ENCODE measurements at places on chromosomes 13 and 19.

DNA sequence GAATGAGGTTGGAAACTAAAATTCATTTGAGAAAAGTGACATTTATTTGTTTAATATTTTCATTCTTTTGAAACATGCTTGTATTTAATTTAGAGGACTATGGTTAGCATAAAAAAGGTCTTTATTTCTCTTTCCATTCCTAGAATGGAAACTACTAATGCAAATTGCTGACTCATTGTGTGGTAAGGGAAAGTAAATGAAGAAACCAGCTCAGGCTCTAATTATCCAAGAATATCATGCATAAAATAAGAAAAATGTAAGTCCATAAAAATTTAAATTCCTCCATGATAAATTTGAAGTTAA, 777.0 kb upstream of the SLITRK1 start:
- no peak for DNase-seq

- no peak for DNase-seq
Measured at GRCh38 chr19:47813995-47814328, 7.8 kb upstream of the CRX start.

GRCh38 chr13:96198038-96198437, 108.1 kb downstream of the HS6ST3 start:
- no peak for DNase-seq

- DNase-seq = peak; percentile 97
Measured at GRCh38 chr13:21061029-21061763, at the start of gene LATS2. Gene LATS2 (minus strand): TSS chr13:21061586. CDS start chr13:21046026, 15,560 bp downstream.

DNA sequence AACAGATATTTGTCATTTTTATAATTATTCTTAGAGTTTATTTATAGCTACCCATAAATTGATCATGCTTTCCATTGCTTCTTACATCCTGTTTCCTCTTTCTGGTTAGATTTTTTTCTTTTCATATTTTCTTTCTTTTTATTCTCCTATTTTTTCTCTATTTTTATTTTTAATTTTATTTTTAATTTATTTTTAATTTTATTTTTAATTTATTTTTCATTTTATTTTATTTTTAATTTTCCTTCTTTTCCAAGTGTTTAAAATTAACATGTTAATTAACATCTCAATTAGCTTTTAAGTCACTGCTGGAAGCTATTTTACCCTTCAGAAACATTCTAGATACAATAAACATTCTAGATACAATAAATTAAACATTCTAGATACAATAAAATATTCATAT, 269.6 kb downstream of the B3GLCT start:
- no peak for DNase-seq

- DNase-seq = no peak
Measured at GRCh38 chr13:58531614-58532013, 900.1 kb downstream of the PCDH17 start.

DNA sequence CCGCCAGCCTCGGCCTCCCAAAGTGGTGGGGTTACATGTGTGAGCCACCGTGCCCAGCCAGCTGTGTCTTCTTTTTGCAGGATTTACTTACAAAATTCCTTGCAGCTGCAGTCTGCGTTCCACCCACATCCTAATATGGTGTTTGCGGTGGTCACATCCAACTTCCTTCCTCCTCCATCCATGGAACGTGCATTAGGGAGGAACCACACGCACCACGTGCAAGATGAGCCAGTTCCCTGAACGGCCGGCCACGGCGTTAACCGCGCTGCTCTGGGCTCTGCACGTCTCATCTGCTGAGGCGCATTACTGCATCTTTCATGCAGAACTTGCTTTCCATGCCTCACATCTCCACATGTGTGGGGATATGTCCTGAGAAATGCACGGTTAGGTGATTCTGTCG, 13.0 kb upstream of the SIGLEC11 start:
- DNase-seq = no peak

DNA sequence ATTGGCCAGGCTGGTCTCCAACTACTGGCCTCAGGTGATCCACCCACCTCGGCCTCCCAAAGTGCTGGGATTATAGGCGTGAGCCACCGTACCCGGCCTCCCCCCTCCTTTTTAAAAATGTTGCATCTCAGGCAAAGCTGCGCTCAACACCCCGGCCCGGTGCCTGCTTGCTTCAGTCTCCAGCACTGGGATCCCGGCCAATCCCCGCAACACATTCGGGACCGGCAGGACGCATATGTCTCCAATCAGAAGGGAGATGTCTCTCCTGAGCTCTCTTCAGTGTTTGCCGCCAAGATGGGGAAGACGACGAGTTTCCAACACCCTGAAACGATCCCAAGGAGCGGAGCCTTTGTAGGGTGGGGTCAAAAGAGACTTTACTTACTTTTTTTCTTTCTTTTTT, 16.1 kb downstream of the GNG7 start:
- no peak for DNase-seq

DNA sequence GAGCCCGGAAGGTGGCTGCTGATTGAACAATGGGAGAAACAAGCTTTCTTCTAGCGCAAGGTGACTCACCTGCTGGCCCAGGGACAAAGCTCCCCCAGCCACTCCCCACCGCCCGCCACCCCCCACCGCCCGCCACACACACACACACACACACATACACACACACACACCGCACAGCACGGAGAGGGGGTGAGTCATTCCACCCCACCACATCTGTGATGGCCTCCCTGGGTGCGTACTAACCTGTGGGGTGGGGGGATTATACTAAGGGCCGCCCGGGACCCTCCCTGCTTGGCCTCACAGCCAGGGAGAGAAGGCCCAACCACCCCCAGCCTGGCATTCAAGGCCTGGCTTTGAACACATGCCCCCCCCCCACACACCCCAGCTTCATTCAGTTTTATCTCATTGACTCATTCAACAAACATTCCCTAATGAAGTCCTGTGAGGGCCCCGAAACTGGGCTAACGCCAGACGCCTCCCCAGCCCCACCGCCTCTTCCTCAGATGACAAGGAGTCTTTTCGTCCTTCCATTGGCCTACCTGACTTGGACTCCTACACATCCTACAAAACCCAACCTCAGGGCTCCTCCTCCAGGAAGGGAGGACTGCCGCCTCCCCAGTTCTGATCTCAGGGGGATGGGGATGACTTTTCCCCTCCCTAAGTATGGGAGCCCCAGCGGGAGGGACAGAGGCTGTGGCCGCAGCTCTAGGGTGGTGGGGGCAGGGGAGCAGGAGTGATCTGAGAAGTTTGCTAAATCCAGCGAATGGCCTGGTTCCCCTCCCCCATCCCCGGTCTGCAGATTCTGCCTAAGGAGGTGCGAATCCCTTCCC, 5.8 kb upstream of the ONECUT3 start:
- no peak for DNase-seq

GRCh38 chr19:7772752-7773291, 9.8 kb downstream of the CLEC4M start:
- DNase-seq = no peak

GRCh38 chr13:35278917-35279316, 197.6 kb downstream of the MAB21L1 start:
- DNase-seq = no peak

GRCh38 chr19:41597600-41598041, 21.7 kb downstream of the CEACAM21 start:
- peak; percentile 43 for DNase-seq

GRCh38 chr13:20136781-20137703, 23.8 kb downstream of the GJA3 start:
- DNase-seq = no peak

- DNase-seq = no peak
Measured at GRCh38 chr13:77389625-77390000, 62.7 kb upstream of the MYCBP2 start.

GRCh38 chr19:7159105-7159933, 89.8 kb downstream of the ZNF557 start:
- DNase-seq = peak; percentile 78

GRCh38 chr13:99003851-99004471, 26.1 kb upstream of the DOCK9 start:
- no peak for DNase-seq

GRCh38 chr19:53826876-53827275, 2.8 kb upstream of the NLRP12 start:
- no peak for DNase-seq

DNA sequence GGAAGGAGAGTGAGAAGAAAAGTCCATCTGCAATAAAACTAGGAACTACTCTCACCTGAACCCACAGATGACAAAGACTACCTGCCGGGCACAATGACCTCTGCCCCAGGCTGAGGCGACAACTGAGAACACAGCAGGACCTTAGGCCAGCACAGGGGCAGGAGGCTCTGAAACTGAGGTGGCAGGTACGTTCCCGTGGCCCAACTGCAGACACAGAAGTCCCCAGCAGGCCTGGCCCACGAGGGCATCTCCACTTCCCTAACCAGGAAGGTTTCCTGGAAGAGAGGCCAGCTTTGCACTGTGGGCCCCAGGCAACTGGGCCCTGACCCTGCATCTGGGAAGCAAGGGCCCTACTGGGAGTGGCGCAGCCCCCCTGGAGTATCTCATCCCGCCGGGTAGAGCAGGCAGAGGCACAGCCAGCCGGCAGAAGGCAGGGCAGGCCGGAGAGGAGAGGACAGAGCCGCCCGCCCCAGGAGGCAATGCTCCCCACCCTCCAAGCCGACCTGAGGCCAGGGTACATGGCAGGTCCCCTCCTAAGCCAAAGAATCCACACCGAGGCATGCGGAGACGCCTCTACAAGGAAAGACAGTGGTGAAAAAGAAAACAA, 32.7 kb downstream of the STK24 start:
- DNase-seq = no peak

GRCh38 chr19:33219261-33219815, 6.3 kb downstream of the SLC7A10 start:
- no peak for DNase-seq

GRCh38 chr19:17915940-17916593, 16.7 kb upstream of the CCDC124 start:
- no peak for DNase-seq

GRCh38 chr19:29417048-29417447, 108.7 kb upstream of the VSTM2B start:
- DNase-seq = no peak

DNA sequence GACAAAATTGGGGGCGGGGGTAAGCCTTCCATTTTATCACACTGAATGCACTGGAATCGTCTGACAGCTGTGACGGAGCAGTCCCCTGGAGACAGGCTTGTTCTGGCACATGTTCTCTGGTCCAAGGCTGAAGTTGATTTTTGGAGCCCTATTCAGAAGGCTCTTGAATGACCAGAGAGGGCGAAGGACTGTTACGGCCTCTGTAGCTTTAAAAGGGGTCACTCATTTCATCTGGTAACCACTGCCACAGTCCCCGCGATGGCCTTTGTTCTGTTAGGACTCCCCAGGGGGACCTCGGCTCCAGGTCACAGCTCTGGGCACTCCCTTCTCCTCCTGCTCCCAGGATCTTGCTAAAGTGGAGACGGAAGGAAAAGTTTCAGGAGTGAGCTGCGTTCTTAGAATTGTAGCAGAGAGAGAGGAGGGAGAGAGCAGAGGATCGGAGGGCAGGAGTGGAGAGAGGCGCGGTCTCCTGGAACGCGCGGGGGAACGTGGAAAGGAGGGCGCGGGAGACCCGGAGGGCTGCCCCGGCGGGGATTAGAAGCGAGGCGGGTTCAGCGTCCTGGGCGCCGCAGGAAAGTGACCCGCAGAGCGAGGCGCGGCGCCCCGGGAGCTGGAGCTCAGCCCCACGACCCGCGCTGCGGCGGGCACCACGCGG, 134.3 kb upstream of the MYO16 start:
- peak; percentile 2 for DNase-seq

DNA sequence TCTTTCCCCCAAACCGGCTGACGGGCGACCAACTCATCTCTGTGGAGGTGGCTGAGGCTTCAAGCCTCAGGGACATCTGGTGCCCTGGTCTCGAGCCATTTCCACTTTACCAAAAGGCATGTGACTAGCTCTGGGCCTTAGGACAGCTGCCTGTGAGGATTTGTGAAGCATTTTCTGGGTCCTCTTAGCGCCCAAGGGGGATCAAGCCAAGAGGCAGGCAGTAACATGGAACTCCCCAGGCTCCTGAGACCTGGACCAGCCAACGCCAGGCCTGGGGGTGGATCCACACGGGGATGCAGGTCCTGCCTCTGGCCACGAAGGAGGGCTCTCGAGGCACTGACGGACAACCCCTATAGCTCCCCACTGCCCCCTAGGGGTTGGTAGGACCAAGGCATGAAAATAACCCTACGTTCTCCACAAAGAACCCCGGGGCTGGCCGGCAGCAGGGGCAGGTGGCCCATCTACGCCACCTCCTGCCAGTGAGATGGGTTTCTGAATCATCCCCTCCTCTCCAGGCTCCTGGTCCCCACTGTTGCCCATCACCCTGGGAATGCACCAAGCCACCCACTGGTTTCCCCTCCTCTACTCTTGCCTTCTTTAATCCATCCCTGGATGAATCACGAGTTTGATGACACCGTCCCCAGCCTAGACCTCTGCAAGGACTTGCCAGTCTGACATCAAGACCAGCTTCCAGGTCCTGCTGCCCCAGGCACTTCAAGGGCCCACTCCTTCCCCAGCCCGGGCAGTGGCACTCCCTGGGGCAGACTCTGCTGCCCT, 7.0 kb upstream of the MYDGF start:
- no peak for DNase-seq

DNA sequence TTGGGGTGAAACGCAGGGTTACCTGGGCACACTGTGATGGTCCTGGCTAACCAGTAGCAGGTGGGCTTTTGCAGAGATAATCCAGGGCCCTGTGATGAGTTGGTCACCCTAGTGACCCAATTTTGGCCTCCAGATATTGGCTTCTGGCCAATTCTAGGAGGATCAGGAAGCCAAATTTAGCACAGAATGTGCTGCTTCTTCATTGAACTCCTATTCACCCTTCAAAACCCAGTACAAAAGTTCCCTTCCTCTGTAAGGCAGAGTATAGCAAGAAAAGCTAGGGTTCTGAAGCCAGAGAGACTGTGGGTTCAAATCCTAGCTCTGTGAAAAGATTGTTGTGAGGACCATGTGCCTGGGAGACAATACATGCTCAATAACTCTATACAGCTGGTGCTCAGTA, 70.8 kb downstream of the INSR start:
- no peak for DNase-seq

GRCh38 chr13:91313103-91313502, 34.4 kb upstream of the MIR17HG start:
- no peak for DNase-seq

GRCh38 chr13:38141792-38142191, 207.9 kb upstream of the UFM1 start:
- DNase-seq = no peak
